NCI-H524 treated with DMSO at 0.1 percent for 48 hours (cell line): ENCODE measurements at places on chromosomes 12 and 14.

DNA sequence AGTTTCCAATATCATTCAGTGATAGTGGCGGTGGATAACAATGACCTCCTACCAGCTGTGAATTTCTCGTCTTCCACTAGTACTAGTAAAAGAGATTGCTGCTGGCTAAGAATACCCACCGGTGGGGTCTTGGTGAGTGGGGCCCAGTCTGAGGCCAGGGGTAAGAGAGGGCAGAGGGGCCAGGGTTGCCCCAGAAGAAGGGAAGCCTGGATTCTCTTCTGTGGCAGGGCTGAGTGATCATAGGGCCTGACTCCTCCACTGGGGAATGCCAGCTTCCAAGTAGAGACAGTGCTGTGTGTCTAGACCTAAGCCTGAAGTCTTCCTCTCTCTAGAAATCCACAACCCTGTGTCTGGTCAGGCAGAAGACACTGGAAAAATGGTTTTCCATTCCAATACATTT, 5.8 kb upstream of the TMEM63C start:
- DNase-seq: no peak

DNA sequence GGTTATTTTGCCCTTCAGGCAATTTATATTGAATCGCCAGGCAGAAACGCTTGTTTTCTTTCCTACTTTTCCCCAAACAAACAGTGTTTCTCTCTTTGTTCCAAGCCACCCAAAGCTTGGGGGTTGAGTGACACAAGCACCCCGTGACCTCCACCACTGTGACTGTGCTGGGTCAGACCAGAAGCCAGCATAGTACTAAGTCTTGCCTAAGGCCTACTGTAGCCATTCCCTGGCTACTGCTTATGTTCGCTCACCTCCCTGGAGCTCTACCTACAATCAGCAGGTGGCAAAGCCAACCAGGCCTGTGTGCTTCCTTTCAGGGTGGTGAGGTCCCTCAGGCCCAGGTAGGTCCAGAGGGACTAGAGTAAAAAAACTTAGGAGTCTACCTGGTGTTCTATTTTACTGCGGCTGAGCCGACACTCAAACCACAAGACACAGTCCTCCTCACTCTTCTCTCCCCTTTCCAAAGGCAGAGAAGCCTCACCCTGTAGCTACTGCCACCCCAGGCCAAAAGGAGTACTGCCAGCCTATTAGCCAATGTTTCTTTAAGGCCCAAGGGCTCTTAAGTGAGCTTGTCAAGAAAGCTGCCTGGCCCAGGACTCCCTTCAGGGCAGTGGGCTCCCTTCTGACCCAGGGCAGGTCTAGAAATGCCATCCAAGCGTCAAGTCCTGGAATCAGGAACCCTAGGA, 411.8 kb upstream of the MIS18BP1 start:
- no peak for DNase-seq

- no peak for DNase-seq
Measured at GRCh38 chr12:123576611-123577010, 7.7 kb upstream of the TMED2 start.

GRCh38 chr12:123950476-123951349, 21.9 kb downstream of the CCDC92 start:
- no peak for DNase-seq

- no peak for DNase-seq
Measured at GRCh38 chr12:103909811-103910210, 20.4 kb upstream of the HSP90B1 start.

- DNase-seq: no peak
Measured at GRCh38 chr14:63510538-63510937, 32.6 kb downstream of the PPP2R5E start.

DNA sequence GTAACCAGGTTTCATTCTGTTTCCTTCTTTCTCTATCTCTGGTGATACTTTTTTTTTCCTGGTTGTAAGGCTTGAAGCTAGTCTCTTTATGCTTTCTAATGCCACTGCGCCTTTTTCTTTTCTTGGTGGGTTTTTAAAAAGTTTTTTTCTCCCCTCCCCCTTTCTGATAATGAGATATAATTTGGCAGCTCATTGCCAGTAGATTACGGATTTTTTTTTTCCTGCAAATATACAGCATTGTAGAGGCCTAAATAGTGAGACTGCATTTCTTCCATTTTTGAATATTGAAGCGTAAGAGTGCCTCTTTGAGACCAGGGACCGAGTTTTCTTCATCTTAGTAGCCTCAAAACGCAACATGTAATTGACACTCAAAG, 1.1 kb downstream of the PAPOLA start:
- DNase-seq: no peak

- DNase-seq: no peak
Measured at GRCh38 chr14:71452539-71452938, 479.7 kb upstream of the RGS6 start.

DNA sequence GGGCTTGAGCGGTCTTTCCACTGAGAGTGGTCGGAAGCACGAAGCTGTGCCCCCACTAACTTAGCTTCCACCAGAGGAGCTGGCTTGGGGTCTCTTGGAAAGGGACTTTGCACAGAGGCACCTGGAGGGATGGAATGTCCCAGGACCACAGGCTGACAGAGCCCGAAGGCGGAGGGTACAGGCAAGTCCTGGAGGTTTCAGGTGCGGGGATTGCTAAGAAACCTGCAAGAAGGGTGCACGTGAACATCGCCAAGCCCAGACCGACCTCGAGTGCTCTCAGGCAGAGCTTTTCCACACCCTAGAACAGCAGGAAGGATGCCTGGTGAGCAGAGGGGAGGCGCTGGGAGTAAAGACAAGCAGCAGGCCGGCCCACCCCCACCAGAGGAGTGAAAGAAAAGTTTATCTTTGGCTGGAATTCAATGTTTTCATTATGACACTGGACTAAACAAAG, 61.6 kb downstream of the SERPINA3 start:
- no peak for DNase-seq

- DNase-seq: no peak
Measured at GRCh38 chr14:97544571-97544970, 747.4 kb downstream of the VRK1 start.

GRCh38 chr14:20492486-20492885, 12.9 kb upstream of the RNASE10 start:
- DNase-seq: no peak
